ENCODE measurements at places on chromosomes 6 and 20. TPM values are rescaled to one million over a fixed set of nuclear protein-coding genes. Genes with fewer than 3 reads are reported as not detected.
A peak's percentile ranks its signal among the peaks of the same experiment; 100 is the strongest.

Gene PAX1
- 0.36 TPM for total RNA-seq

Gene NT5E
- 65.7 TPM for total RNA-seq

Gene RIMS4
- 21.5 TPM for total RNA-seq

DNA sequence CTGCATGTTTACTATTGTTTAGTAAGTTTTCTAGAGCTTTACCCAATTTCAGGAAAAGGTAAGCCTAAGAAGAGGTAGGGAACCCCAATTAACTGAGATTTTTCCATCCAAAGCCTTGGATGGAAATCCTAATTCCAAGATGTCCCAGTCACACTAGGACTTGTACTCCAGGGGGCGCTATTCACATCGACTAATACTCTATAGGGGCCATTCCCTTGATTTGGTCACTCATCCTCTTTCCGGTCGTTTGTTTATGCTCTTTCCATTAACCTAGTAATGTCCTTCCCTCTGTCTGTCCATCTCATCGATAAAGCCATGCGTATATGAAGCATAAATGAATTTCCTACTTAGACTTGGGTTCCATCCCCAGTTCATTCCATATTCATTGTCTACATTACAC is 80.8 kb upstream of the FUCA2 start:
- no peak for ATAC-seq

GRCh38 chr6:155599561-155599960 is 143.9 kb upstream of the NOX3 start:
- no peak for ATAC-seq

GRCh38 chr6:5174244-5174643 is 86.5 kb downstream of the LYRM4 start:
- ATAC-seq = peak; percentile 52

DNA sequence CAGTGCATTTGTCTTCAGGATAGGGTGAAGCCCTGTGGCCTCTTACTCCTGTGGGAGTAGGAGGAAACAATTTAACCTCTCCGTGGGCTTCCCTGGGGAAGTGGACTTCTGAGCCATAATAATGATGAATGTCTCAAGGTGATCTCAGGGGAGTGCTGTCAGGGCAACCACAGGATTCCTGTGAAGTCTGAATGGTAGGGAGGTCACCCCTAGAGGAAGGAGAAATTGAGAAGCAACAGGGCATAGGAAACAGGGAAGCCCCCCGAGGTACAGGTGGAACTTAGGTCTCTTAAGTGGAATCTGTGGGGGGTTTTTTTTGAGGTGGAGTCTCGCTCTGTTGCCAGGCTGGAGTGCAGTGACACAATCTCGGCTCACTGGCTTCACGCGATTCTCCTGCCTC is 26.9 kb downstream of the STK35 start:
- ATAC-seq = no peak

Gene TP53TG5
- 1.5 TPM for total RNA-seq

DNA sequence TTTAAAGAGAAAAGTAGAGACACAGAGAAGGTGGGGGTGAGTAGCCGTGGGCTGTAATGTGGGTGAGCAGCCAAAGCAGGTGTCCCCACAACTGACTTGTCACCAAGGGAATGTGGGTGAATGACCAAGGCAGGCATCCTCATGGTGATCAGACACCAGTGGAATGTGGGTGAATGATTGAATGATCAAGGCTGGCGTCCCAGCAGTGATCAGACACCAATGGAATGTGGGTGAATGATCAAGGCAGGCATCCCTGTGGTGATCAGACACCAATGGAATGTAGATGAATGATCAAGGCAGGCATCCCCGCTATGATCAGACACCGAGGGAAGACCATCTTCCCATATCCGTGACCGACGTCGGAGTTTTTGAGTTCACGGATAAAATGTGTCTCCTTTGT is 49.8 kb upstream of the OR14J1 start:
- no peak for ATAC-seq

- no peak for ATAC-seq
Observed at GRCh38 chr6:137764464-137764863, 102.6 kb upstream of the TNFAIP3 start.

GRCh38 chr6:76612954-76613353 is 540.5 kb upstream of the IMPG1 start:
- peak; percentile 53 for ATAC-seq

GRCh38 chr6:1027109-1027794 is 284.6 kb upstream of the FOXQ1 start:
- no peak for ATAC-seq

- no peak for ATAC-seq
Observed at GRCh38 chr20:10666221-10667076, 7.3 kb downstream of the JAG1 start.

GRCh38 chr6:136303516-136303915 is 13.9 kb upstream of the BCLAF1 start:
- ATAC-seq = no peak

DNA sequence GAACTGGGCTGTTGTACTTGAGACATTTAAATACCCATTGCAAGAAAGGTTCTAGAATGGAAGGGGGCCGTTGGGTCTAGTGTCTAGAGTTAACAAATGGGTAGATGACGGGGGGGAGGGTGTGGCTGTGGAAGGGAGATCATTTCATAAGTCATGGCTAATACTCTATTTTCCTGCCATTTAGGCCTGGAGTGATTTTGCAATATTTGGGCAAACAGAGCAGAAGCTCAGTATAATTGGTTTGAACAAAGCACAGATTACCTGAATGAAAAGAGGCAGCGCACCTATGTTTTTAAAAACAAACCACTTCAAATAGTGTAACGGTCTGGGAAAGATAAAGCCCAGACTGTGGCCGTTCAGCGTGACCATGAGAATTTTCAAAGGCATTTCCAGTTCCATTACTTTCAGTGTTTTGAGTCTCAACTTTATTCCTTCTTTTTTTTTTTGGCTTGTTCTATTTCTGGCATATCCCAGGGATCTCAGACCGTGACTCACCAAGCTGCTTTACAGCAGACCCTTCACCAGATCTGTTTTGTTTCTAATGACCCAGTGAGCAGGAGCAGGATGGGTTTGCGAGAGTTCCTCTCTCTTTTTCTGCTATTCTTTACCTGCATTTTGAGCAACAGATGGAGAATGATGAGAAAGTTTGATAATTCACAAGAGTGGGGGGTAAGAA is 73.7 kb downstream of the LYRM2 start:
- ATAC-seq = no peak

DNA sequence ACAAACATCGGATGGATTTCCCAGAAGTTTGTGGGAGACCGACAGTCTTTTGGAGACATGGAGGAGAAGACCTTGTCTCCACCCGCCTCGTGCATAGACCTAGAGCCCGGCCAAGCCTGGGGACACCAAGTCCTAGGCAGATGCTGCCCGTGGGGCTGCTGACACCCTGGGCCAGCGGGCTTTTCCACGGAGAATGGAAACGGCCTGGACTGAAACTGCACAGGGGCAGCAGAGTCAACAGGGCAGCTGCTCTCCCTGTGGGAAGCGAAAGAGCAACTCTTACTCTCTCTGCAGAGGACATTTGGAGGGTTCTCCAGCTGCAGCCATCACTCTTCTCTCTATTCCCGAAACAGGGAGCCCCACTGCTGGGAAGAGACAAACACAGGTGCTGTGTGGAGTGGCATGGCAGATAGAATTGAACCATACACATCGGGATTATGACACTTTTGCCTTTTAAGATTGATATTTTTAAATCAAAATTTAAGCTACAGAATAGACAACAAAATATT is 401.2 kb downstream of the THBS2 start:
- peak; percentile 75 for ATAC-seq

DNA sequence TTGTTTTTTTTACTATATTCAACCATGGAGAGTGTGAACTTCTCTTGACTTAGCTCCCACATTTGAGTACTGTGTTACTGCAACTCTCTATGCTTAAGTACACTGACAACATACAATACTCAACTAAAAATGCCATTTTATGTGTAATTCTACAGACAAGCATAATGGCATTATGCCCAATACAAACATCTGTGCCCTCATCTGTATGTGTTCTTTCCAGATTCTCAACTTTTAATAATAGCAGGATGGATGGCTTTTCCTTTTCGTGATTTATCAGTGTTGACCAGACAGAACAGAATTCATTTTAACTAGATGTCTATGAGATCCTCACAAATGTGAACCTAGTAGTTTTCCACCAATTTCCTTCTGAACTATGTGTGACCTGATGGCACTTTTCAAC is 84.2 kb upstream of the MARCKS start:
- ATAC-seq = no peak

Gene CTCFL
- total RNA-seq = 1.6 TPM

Gene OR2H1
- 0.18 TPM for total RNA-seq

- no peak for ATAC-seq
Observed at GRCh38 chr6:134315189-134315588, 2.7 kb downstream of the SGK1 start.

DNA sequence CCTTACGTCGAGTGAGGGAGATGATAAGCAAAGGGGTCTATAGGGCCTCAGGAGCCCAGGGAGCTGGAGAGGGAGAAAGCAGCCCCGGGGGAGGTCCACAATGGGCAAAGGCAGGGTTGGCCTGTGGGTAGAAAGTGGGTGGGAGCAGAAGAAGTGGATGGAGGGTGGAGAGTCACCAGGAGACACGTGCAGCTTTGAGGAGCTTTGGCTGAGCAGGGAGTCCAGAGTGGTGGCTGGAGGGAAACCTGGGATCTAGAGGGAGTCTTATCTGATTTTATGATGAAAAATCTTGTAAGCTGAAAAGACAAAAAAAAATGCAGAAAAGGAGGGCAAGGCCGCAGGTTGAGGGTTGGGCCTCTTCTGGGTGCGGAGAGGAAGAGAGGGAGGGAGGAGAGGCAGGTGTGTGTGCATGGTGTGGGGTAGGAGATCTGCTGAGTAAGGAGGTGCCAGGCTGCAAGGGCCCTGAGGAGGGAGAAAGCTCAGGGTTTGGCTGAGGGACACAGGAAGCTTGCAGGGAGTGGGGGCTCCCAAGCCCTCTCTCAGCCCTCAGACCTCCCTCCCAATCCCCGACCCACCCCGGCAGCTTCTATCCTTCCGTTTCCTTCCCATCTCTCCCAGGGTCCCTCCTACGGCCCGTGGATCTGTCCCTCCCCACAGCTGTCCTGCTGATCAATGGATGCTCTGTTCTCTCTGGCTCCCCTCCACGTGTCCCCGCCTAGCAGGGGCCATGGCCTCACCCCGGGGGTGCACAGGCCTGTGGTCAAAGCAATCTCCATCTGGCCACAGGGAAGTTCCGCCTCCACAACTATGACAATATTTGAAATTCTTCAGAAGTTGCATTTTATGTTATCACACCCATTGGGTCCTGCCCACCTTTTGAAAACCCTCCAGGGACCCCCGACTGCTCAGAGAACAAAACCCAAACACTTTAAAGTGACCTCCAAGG is 17.1 kb upstream of the BPI start:
- peak; percentile 44 for ATAC-seq

Gene VEGFA
- 44.0 TPM for total RNA-seq

GRCh38 chr6:149473080-149474052 is 11.4 kb downstream of the ZC3H12D start:
- ATAC-seq = no peak

- ATAC-seq = no peak
Observed at GRCh38 chr20:54366669-54367344, 108.6 kb upstream of the DOK5 start.

GRCh38 chr20:57790176-57790575 is 80.4 kb upstream of the PMEPA1 start:
- no peak for ATAC-seq

Gene CFAP206
- total RNA-seq = 2.1 TPM

Gene TAGAP
- 0.39 TPM for total RNA-seq

GRCh38 chr20:9490631-9491030 is 23.8 kb upstream of the LAMP5 start:
- ATAC-seq = no peak

- peak; percentile 76 for ATAC-seq
Observed at GRCh38 chr6:34791164-34791700, 651 bp upstream of the BLTP3A start.

GRCh38 chr20:63686492-63687321 is 9.7 kb upstream of the TNFRSF6B start:
- peak; percentile 59 for ATAC-seq

Gene BPIFA1
- total RNA-seq = not detected

DNA sequence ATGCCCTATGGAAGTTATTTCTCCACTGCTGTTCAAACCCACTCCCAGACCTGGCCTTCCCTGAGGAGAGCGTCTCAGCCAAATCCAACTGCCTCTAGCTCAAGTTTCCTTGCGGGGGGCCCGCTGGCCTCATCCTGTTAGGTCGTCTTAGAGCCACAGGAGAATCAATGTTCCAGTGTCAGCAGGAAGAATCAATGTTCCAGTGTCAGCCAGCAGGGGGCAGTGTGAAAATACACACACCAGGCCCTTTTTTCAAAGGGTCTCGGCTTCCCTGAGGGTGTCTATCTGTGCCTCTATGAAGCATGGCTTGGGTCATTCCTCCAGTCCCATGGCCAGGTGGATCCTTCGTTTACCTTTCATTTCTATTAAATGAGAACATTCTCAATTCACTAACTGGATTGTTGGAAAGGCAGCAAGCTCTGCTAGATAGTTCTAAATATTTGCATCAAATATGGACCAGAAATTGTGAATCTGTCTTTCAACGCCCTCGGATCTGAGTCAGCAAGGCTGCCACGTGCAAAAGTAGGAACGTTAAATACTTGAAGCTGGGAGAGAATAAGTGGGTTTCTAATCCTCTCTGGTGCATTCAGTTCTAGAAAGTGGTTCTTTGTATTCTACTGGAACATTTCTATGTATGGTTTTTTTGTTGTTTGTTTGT is 19.2 kb downstream of the PRND start:
- ATAC-seq = no peak

DNA sequence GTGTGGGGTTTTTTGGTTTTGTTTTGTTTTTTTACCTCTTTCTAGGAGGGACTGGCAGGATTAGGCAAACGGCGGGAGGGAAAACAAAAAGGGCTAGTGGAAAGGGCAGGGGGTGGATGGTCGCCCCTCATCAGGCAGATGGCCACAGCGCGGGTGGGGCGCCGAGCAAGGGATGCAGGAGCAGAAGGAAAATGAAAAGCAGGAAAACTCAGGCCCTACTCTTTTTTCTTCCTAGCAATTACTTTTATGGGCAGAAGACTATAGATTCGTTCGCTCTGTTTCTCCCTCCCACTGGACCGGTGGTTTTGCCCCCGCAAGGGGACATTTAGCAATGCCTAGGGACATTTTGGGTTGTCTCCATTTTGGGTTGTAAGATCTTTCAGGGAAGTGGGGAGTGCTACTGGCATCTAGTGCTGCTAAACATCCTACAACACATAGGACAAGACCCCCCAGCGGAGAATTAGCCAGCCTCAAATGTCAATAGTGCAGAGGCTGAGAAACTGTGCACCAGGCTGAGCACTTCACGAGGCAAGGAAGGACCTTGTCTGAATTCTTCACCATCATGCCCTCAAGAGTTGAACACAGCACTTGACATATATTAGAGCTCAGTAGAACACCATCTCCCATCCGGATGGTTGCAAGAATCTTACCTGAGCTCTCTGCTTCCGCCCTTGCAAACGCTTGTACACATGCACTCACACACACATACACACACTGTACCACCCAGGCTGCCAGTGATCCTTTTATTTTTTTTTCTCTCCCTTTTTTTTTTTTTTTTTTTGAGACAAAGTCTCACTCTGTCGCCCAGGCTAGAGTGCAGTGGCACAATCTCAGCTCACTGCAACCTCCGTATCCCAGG is 4.8 kb upstream of the ZMYND8 start:
- no peak for ATAC-seq

Gene PBOV1
- 0.41 TPM for total RNA-seq

- no peak for ATAC-seq
Observed at GRCh38 chr6:56961151-56961550, 6.2 kb downstream of the BEND6 start.

Gene TMEM200A
- total RNA-seq = 8.7 TPM

GRCh38 chr6:53691667-53692133 is 26.1 kb upstream of the KLHL31 start:
- no peak for ATAC-seq

GRCh38 chr20:2984028-2984501 is 59.4 kb upstream of the GNRH2 start:
- ATAC-seq = no peak

GRCh38 chr6:34052918-34053608 is 92.8 kb downstream of the GRM4 start:
- ATAC-seq = no peak

Data from motor neuron (in vitro differentiated cells).